GM06990 (cell line): ENCODE measurements at places on chromosomes 2 and 18.

- DNase-seq, result no peak
Measured at GRCh38 chr2:48474574-48475298, 55.2 kb upstream of the STON1 start.

DNA sequence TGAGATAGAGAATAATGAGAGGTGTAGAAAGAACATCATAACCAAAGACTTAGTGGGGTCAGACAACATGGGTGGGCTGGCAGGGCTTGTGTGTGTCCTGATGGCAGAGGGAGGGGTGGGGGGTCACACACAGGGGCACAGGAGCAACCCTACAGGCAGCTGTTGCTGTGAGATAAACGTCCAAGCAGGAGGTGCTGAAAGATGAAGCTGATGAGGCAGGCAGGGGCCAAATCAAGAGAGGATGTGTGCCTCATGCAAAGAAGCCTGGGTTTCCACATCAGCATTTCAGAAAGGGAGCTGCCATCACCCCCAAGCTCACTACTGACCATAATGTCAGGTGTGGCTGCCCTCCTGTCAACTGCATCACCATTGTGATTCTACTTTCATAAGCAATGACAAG lies 16.0 kb upstream of the SKA1 start:
- DNase-seq, result no peak

- no peak for DNase-seq
Measured at GRCh38 chr2:103898561-103898960, 955.4 kb upstream of the POU3F3 start.

DNA sequence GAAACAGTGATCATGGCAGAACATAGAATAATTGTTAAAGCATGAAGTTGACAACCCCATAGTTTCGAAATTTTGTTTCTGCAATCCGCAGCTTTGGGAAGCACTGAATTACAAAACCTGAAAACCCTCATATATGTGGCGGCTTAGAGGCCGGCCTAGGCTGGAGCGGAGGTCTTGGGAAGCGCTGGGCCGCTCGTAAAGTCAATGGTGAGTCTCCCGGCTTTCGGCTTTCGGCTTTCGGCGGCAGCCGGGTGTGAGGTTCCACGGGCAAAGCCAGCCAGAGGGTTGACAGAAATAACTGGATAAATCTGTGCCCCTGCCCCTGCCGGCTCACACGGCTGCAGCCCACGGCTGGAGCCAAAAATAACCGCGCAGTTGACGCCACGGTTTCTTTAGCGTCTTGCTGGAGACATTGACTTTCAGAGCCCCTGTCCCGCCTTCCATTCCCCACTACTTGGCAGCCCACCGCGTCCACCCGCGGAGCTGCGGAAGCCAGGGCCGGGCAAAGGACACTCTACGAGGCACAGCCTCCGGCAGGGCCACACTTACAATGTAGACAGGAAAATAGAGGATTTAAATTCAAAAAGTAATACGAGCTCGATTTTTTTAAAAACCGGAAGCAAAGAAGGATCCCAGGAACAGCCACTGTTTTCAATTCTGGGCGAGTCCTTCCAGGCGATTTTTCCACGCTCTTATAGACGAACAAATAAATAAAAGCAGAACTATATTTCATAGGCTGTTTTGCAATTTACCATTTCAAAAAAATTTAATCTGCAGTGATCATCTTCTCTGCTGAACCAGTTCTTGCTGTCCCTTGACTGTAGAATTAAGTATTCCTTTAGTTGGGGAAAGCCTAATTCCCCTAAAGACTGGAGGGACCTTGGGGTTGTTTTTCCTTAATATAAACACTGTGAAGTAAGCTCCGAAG lies 28.3 kb upstream of the ATP6V1B1 start:
- no peak for DNase-seq

GRCh38 chr2:16726147-16726546 lies 60.5 kb upstream of the CYRIA start:
- DNase-seq, result no peak

- no peak for DNase-seq
Measured at GRCh38 chr2:71595569-71595968, 142.2 kb downstream of the DYSF start.

DNA sequence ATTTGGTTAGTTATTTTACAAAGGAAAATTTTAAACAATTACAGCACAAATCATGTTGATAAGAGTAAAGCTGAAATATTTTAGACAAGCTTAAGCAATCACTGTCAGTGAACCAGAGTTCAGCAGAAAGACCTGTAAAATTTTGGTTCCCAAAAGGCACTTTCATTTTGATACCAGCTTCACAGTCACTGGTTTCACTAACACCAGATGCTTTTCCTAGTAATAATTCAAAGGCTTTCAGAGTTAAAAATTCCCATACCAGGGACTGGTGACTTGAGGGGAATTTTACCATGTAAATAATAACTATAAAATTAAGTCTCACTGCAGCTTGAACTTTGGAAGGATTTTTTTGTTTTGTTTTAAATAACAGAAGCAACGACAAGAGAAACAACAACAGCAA lies 102.3 kb upstream of the CD302 start:
- no peak for DNase-seq

- DNase-seq, result no peak
Measured at GRCh38 chr2:181697571-181697970, 17.3 kb upstream of the NEUROD1 start.

- DNase-seq, result no peak
Measured at GRCh38 chr2:123073371-123073770, 951.7 kb upstream of the CNTNAP5 start.

DNA sequence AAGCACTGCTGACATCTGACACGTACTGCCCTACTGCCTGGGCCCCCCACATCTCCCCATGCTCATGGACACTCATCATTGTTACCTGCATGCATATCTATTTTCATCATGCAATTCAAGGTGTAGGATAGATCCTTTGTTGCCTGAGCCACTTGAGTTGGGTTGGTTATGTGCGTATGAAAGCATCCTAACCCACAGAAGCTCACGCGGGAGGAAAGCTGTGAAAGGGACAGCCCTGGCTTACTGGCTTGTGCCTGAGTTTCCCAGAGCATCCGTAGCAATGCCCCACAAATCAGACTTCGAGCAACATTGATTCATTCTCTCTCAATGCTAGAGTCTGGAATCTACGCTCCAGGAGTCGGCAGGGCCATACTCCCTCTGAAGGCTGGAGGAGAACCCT lies 285.5 kb downstream of the PHLPP1 start:
- DNase-seq, result no peak

DNA sequence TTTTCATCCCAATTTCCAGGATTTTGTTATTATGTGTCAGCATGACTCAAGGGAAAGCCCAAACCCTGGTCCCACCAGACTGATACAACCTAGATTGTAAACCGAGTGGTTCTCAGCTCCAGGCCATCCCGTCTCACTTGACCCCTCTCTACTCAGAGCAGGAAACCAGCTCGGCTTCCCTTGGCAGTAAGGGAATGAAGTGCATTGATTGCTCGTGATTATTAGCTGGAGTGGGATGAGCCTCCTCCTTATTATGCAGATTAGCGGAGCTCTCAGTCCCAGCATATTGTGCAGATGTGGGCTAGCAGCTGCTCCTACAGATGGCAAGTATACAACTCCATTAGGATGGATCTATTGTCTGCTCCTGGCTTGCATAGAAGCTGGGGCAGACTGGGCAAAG lies 167.6 kb downstream of the LNPK start:
- DNase-seq, result no peak

DNA sequence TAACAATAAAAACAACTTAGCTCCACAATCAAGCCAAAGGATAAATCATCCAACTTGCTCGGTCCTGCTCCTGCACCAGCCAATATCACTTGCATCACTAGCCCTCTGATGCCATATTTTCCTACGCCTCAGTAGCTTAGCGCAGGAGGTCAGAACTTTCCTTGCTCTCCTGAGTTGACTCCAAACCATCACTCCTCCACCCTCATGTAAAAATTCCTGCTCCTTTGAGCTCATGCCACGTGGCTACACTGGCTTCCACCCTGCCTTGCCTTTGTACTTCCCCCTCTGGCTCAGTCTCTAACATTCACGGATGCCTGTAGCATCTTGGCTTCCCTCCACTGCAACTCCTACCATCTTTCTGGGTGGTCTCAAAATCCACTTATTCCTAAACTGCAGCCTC lies 25.2 kb downstream of the AAK1 start:
- DNase-seq, result no peak
